Progenitor cell of endocrine pancreas (in vitro differentiated cells): ENCODE measurements at places on chromosomes 2 and 18. TPM values are rescaled to one million over a fixed set of nuclear protein-coding genes. Genes with fewer than 3 reads are reported as not detected.

- DNase-seq: no peak
These were observed 18.6 kb upstream of the KLF7 start for GRCh38 chr2:207184348-207184747.

DNA sequence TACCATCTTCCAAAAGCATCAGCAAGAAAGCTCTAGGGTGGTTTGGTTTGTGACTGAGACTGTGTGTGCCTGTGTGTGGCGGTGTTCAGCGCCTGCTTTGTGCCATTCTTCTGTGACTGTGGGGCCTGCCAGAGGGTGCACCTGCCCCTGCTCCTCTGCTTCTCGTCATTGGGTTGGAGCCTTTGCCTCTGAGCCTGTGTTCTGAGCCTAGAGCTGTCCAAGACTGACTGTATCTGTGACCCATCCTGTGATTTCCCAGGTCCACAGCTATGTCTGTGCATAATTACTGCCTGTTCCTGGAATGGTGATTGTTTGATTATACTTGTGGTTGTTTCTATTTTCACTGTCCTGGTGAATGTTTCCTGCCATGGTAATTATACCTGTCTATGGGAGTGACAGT, 57.1 kb upstream of the KLHL29 start:
- no peak for DNase-seq

- no peak for DNase-seq
These were observed 61.1 kb upstream of the XDH start for GRCh38 chr2:31475692-31476091.

DNA sequence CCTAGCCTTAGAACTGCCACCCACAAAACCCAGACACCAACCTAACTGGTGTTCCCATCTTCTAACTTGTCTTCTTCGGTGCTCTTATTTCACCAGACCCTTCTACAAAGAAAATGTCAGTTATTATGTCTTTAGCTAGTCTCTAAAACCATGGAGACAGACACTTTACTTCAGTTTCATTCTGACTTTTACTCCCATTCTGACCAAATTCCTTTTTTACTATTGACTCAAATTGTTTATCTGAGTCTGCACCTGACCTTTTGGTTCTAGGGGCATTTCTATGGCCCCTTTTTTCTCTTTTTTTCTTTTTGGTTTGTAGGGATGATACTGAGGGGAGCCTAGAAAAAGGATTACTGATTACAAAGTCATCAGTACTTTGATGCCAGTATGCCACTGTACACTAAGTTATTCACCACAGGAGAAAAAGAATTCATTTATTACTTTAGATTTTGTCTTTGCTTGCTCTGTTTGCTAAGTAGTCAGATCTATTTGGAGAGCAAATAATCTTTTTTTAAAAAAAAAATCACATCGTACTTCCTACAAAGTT, 6.8 kb upstream of the SLC1A4 start:
- no peak for DNase-seq

Gene LINC00305
- 0.71 and 1.6 TPM in 2 replicates for total RNA-seq

Gene PUM2
- total RNA-seq: 123 and 128 TPM in 2 replicates

DNA sequence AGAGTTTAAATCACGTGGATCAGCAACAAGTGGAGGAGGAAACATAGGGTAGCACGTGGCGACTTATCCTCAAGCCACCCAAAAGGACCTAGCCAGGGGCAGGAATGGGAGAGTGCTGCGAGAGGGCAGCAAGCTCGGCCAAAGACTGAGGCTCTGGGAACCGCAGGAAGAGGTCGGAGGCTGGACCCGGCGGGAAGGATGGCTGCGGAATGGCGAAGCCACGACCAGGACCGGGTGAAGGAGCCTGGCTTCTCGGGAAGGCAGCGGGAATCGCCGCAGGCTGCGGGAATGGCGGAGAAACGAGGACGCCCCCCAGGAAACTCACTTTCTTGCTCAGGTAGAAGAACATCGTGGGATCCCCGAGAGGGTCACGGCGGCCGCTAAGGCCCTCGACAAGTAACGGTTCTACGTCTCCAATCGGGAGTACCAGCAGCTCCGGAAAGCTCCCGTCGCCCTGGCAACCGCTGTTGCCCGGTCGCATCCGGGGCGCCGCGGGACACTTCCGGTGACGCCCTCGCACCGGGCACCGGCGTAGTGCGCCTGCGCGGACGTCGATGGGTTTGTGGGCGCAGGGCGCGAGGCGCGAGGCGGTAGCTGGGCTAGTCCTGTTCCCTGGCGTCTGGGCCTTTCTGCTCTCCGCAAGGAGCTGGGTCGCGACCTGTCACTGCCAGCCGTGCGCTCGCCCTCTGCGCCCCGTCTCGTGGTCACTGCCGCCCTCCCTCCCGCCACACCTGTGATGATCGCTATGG, at the start of gene WDR35:
WDR35 (minus strand) TSS at position 439 of the 749 bp plus-strand sequence; CDS start at position 349, 90 bp downstream.
- peak; percentile 91 for DNase-seq

DNA sequence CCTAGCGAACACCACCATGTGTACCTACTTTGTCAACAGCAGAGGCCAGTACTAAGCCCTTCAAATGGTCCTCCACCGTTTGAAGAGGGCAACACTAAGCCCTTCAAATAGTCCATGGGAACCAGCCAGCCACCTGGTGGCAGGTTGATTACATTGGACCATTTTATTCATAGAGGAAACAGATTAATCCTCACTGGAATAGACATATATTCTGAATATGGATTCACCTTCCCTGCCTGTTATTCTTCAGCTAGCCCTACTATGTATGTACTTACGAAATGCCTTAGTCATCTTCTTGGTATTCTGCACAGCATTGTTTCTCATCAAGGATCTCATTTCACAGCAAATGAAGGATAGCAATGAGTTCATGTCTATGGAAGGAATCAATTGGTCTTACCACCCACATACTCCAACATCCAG, 10.0 kb upstream of the ZNF396 start:
- no peak for DNase-seq

DNA sequence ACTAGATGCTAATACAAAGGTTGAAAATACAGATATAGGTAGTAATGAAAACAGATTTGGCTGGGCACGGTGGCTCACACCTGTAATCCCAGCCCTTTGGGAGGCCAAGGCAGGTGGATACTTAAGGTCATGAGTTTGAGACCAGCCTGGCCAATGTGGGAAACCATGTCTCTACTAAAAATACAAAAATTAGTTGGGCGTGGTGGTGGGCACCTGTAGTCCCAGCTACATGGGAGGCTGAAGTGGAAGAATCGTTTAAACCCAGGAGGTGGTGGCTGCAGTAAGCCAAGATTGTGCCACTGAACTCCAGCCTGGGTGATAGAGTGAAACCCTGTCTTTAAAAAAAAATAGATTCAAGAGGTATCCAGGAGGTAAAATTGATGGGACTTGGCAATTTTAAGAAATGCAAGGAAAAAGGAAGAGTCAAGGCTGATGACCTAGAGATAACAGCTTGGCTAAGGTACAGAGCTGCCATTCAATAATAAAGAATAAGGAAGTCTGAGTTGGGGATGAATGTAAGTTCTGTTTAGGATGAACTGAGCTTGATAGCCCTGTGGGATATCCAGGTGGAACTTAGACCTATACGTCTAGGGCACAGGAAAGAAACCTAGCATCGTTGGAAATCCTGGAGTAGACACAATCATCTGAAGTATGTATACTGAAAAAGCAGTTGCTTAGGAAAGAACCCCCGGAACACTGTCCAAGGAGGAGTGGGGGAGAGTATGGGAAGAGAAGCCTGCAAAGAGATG, 9.1 kb downstream of the MAT2A start:
- no peak for DNase-seq

Gene SERPINB5
- total RNA-seq: 0.22 TPM in 1 of 2 replicates, not detected in the other

Gene FAM110C
- total RNA-seq: 4.2 and 5.1 TPM in 2 replicates

- DNase-seq: no peak
These were observed 97.3 kb upstream of the CREB1 start for GRCh38 chr2:207432453-207432852.

Gene ZFAND2B
- total RNA-seq: 29.3 and 29.6 TPM in 2 replicates

- no peak for DNase-seq
These were observed 78.2 kb downstream of the PTGR3 start for GRCh38 chr18:75130591-75131328.

- no peak for DNase-seq
These were observed 339.2 kb upstream of the HNRNPA3 start for GRCh38 chr2:176873403-176873802.

DNA sequence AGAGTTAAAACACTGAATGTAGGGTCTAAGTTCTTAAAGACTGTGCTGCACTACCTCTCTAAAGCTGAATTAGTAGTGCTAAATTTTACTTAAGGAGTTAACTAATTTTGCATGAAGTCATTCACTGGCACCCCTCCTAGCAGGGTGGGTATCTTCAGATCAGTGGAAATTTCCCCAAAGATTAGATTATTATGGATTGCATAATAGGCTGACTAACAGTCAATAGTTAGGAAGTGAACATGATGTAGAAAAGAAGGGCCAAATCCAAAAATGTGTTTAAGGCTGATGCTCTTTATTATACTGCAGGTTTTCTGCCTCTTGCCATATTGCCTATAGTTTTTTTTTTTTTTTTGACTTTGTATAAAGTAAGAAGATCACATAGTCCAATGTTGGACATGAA, 5.2 kb downstream of the ZNF638 start:
- no peak for DNase-seq

Gene IL36B
- not detected in 2 replicates for total RNA-seq

DNA sequence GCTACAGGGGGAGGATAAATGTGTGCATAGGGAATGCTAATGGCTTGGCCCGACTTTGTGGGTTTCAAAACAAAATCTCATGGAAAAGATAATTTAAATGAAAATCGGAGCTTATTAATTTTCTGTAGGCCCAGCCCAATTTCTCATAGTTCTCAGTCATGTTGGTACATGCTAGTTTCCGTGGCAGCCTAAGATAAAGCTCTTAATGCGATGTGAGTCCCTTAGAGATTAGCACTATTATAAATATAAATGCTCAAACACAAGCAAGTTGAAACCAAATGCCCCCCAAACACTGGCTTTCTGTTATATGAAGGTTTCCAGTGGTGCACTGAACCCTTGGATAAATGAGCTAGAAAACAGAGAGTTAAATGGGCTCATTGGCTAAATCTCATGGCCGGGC, 168.0 kb downstream of the BCL2 start:
- DNase-seq: no peak

Gene LIMS3
- 0.93 and 1.3 TPM in 2 replicates for total RNA-seq

GRCh38 chr2:173175222-173175621, 99.6 kb downstream of the MAP3K20 start:
- DNase-seq: no peak
